NCI-H226 (cell line): ENCODE measurements at places on chromosomes 1 and 21.

GRCh38 chr1:184160236-184160635, 108.7 kb downstream of the TSEN15 start:
- peak; percentile 85 for DNase-seq

- no peak for DNase-seq
These were observed 102.5 kb downstream of the LAMC2 start for GRCh38 chr1:183288583-183288982.

DNA sequence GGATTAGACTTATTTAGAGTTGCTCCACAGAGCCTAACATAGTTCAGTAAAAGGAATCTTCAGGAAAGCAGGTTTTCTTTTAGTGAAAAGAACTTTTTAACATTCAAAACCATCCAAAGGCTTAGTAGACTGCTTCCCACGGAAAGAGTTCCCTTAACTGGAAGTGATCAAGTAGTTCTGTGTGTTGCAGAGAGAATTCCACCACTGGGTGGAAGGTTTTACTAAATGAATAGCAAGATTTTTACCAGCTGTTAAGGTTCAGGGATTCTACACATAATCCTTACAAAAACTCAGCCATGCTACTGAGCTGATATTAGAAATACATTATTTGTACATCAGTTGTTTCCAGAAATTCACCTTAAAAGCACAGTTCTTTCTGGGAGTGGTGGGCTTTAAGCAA, 119.7 kb downstream of the GDAP2 start:
- no peak for DNase-seq

GRCh38 chr21:37224861-37225839, 42.0 kb downstream of the VPS26C start:
- DNase-seq: no peak

GRCh38 chr1:14652840-14653239, 54.4 kb downstream of the KAZN start:
- DNase-seq: no peak

DNA sequence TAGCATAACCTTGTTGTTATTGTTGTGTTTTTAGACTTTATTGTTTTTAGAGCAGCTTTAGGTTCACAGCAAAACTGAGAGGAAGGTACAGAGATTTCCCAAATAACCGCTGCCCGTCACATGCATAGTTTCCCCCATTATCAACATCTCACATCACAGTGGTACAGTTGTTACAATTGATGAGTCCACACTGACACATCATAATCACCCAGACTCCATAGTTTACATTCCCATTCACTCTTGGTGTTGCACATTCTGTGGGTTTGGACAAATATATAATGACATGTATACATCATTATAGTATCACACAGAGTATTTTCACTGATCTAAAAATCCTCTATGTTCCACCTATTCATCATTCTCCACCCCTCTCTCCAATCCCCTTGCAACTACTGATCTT, 25.9 kb upstream of the TOR3A start:
- no peak for DNase-seq

DNA sequence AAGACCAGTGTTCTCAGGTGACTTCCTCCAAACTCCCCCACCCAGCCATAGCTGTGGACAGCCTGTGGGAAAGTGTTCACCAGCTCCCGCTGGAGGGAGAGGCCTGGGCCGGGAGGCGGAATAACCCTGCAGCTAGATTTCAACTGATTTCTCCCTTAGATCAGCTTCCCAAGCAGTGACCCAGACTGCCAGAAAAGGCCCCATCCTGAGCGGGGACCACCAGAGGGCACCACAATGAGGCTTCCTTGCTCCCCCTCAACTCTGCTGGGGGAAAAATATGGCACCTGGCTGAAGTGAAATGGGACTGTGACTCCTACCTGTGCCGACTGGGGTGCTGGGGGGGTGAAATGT, 50.8 kb downstream of the RHBG start:
- no peak for DNase-seq

DNA sequence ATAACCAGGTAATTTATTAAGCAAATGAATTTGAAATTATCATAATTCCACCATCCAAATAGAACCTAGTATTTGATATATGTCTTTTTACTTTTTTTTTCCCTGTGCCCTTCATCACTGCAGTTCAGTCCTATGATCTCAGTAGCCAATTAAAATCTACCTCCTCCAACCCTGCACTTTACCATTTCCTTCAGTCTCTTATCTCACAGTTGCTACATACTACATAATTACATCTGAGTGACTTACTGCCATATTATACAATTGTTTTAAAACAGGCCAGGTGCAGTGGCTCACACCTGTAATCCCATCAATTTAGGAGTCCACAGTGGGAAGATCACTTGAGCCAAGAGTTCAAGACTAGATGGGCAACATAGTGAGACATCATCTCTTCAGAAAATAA, 73.2 kb downstream of the PRKACB start:
- DNase-seq: no peak

- no peak for DNase-seq
These were observed 38.2 kb downstream of the LGALS8 start for GRCh38 chr1:236561976-236562375.

DNA sequence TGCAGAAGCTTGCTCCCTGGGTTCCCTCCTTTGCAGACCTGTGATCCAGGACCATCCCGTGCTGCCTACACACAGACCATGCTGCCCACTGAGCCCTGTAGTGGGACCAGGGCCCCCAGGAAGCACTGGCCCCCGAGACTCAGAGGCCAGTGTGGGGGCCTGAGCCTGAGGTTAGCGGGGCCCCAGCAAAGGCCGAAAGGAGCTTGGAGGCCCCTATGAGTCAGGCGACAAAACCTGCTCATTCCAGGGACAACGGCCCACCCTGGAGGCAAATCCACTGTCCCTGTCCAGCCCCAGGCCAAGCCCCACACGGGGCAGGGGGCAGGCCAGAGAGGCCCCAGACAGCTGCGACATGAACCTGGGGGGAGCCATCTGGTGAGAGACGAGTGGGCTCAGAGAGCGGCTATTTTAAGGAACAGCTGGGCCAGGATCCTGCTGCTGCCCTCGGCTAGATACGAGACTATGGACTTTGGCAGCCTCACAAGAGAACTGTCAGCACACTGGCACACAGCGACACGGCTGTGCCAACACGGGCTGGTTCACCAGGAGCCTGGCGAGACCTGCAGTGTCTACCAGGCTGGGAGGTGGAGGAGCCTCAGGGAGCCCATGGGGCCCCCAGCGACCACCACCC, 74.7 kb downstream of the ARHGEF16 start:
- no peak for DNase-seq

DNA sequence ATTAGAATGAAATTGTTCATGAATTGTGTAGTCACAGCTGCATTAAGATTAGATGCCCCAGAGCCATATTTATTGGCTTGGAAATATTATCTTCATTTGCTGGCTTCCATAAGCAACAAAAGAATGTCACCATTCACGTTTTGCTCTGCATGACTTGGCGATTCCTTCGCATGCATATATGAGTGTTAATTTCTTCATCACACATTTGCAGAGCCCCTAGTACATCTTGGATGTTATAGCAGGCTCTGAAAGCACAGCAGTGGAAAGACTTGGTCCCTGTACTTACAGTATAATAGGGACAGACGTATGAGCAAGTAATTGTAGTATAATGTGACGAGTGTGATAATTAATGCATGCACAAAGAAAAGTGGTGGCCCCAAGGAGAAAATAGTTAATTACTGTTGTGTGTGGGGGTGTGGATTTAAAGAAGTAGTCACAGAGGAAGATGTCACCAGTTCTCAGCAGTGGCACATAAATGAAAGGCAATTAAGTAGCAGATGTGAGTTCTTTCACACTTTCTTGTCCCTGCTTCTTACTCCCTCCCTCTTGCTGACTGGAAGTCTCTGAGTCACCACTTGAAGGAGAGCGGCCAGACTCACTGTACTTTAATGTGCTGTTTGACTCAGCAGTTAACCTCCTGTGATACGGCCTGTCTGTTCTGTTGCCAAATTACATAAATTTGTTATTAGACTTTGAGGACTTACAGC, 21.0 kb downstream of the S100A10 start:
- DNase-seq: peak; percentile 72

- DNase-seq: no peak
These were observed 124.9 kb upstream of the HMGB4 start for GRCh38 chr1:33738976-33739375.

GRCh38 chr1:12447307-12447706, 170.7 kb downstream of the DHRS3 start:
- DNase-seq: peak; percentile 81

DNA sequence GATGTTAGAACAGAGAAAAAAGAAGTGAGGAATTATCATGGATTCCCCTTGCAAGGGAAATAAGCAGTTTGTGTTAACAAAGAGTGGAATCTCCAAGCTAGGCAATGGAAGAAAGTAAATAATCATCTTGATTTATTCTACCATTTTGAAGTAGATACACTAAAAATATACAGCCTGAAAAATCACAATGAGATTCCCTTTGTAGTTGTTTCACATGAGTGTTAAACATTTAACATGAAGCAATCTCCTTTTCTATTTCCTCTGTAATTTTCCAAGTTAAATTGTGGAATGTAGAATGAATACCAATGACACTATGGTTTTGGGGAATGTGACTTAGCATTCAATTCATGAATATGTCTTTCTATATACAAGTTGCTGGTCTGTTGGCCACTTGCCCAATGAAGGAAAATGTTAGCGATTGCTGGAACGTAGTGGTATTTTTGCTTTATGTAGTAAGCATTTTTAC, 5.7 kb downstream of the TGFB2 start:
- no peak for DNase-seq

- DNase-seq: no peak
These were observed 52.1 kb downstream of the ZSCAN20 start for GRCh38 chr1:33524586-33524985.

- DNase-seq: no peak
These were observed 52.5 kb downstream of the RWDD3 start for GRCh38 chr1:95286479-95286878.

DNA sequence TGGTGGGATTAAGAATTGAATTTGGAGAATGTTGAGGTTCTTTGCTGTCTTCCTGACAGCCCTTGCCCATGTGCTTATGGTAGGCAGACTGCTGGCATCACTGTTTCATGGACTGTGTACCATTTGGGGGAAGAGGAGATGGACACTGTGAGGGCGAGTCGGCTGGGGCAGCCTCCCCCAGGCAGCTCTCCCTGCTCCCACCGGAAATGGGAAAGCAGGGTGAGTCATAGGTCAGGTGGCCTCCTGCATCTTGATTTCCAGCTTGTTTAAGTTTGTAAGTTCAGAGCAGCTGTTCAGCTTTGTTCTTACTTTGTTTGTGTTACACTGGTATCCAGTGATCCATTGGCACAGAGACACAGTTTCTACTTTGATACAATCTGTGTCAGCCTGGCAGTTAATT, 87.2 kb upstream of the CNIH3 start:
- DNase-seq: peak; percentile 12

- no peak for DNase-seq
These were observed 36.9 kb upstream of the KCNE1 start for GRCh38 chr21:34548781-34549376.

DNA sequence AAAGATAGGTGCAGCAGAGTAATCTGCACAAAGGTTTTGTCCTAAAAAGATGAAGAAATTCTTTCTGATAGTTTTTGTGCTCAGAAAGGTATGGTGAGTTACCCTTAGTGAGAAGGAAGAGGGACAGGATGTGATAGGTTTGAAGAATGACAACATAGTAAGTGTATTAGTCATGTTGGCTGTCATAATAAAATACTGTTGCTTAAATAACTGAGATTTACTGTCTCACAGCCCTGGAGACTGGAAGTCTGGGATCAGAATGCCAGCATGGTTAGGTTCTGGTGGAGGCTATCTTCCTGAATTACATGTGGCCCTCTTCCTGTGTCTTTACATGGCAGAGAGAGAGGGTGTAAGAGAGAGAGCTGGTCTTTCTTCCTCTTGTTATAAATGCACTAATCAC, 965.2 kb downstream of the TTLL7 start:
- peak; percentile 50 for DNase-seq

DNA sequence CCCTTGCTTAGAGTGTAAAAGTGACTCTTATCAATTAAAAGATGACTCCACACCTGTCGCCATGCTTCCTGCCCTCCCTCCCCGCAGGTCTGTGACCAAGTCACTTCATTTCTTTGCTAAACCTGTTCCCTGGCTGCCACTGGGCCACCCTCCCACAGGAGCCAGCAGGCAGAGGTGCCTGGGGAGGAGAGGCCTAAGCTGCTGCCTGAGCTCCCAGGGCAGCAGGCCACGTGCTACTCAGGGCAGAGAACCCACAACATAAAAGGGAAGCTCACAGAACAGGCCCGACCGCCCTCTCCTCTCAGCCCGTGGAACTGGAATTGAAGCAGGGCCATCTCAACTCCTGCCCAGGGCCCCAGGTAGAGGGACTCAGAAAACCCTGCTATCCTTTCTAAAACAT, 4.9 kb downstream of the C1orf198 start:
- DNase-seq: no peak

GRCh38 chr1:41868241-41868998, 50.3 kb downstream of the HIVEP3 start:
- no peak for DNase-seq

DNA sequence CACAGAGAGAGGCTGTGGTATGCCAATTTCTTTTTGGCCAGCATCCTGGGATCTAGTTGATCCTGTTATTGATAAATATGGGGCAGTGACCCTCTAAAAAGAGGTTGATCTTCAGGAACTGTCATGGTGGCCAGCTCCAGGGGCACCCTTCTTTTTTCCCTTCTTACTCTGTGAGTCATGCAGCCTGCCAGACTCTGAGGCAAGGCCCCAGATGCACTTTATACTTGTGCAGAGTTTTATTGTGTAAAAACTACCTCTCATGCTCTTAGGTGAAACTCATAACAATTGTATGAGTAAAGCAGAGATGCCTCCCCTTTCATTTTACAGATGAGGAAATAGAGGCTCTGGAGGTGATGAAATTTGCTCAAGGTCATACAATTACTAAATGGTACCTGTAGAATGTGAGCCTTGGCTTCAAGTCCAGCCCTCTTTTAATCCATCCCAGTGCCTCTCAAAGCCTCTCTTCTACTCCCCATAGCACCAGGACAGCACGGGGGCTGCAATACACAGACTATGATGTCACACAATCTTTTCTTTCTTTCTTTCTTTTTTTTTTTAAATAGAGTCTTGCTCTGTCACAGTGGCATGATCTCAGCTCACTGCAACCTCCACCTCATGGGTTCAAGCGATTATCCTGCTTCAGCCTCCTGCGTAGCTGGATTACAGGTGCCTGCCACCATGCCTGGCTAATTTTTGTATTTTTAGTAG, 387.8 kb downstream of the KCNH1 start:
- no peak for DNase-seq

GRCh38 chr21:43358940-43359822, 67.8 kb downstream of the SIK1 start:
- no peak for DNase-seq

GRCh38 chr1:156289857-156290256, 5.6 kb downstream of the GLMP start:
- DNase-seq: no peak

GRCh38 chr1:67708606-67709005, 23.6 kb downstream of the GADD45A start:
- DNase-seq: no peak

- no peak for DNase-seq
These were observed 7.8 kb upstream of the CALML6 start for GRCh38 chr1:1907098-1907736.

- DNase-seq: peak; percentile 81
These were observed 26.1 kb downstream of the ETS2 start for GRCh38 chr21:38831526-38832467.

GRCh38 chr1:234554218-234554697, 55.7 kb downstream of the IRF2BP2 start:
- DNase-seq: no peak
